ENCODE measurements at places on chromosomes 5 and 9.

GRCh38 chr5:150710165-150710564 is 9.3 kb upstream of the RBM22 start:
- DNase-seq: peak; percentile 13

DNA sequence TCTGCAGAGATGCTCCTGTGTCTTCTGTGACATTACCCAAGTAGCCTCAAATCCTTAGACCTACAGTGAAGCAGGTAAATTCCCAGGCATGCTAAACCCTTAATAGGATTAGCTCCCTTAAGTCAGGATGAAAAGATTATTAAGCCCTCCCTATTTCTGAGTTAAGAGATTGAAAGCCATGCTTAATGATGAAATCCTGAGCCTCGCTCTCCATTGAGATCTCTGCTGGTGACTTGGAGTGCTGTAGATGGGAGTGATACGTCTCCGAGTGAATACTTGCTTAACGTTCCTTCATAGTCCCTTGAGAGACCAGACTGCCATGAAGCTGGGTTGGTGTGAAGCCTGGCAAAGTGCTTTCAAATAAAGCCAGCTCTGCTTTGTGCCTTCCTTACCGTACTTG is 34.2 kb downstream of the AOPEP start:
- no peak for DNase-seq

- DNase-seq: no peak
Measured at GRCh38 chr5:77921094-77921768, 145.1 kb upstream of the TBCA start.

DNA sequence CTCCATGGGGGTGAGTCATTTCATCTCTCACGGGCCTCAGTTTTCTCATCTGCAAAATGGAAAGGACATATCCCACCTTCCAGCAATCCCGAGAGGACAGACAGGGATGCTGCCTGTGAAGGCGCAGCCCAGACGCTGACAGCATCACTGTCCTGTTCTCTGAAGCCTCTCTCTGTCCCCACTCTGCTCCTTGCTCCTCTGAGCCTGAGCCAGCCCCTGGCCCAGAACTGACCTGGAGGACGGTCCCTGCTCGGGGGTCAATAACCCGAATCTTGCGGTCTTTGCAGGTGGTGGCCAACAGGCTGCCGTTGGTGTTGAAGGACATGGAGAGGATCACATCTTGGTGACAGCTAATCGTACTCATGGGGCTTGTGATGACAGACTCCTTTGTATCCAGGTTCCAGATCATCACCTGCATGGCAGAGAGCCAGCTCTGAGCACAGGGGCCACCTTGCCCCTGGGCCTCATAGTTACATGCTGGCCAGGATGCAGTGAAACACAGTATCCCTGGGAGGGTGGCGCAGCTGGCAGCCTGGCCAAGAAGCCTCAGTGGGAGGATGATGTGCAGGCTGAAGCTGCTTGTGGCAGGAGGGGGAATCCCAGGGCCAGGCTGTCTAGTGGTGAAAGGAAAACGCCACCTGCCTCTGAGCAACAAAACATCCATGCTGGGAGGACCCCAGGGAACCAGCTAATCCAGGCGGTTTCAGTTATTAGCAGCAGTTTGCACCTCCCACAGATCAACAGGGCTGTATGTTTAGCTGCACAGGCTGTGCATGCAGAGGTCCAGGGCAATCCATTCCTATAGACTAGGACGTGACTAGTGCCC is 14.0 kb upstream of the TRIM14 start:
- no peak for DNase-seq

DNA sequence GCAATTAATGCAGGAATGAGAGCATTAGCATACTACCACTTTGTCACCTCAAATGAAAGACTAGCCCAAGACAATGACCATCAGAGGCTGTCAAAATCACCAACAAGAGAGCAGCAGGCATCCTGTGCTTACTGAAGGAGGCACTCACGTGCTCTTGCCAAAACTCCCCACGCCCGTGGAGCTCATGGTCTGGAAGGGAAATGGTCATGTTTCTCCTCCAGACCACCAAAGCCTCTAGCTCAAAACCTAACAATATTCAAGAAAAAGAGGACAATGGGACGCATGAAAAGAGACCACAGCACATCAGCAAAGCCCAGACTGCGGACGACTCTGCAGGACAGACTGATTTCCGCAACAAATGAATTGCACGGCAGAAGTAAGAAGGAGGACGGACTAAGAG is 12.8 kb downstream of the AKNA start:
- DNase-seq: no peak

- no peak for DNase-seq
Measured at GRCh38 chr5:68499987-68500386, 284.4 kb downstream of the PIK3R1 start.

GRCh38 chr9:133991214-133991921 is 756 bp downstream of the VAV2 start:
- DNase-seq: peak; percentile 47

DNA sequence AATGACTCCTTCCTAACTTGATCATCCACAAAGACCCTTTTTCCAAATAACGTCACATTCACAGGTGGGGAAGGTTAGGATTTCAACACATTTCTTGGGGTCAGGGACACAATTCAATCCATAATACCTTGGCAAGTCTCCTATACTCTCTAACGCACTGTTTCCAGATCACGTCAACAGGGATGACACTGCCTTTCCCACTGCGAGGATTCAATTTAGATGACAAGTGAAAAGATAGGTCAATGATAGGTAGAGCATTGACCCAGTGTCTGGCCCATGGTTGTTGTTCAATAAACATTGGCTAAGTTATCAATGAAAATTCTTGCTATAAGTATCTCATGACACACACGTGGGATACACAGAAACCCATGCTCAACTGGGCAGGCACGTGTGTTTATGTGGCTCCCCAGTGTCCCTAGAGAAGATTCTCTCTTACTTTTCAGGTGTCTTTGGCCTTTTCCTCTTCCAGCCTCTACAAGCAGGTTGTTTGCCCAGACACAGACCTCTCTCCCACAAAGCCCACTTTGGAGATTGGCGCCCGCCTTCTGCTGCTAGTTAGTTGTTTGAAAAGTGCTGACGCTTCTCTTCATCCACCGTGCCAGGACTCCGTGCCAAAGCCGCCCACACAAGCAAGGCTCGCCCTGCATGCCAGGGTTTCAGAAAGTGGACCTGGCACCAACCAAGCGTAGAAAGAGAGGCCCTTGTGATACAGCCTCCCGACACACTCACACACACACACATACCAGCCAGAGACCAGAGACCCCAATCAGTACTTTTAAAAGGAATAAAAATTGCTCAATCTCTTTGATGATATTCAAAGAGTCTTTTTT is 594.5 kb downstream of the BNC2 start:
- no peak for DNase-seq

DNA sequence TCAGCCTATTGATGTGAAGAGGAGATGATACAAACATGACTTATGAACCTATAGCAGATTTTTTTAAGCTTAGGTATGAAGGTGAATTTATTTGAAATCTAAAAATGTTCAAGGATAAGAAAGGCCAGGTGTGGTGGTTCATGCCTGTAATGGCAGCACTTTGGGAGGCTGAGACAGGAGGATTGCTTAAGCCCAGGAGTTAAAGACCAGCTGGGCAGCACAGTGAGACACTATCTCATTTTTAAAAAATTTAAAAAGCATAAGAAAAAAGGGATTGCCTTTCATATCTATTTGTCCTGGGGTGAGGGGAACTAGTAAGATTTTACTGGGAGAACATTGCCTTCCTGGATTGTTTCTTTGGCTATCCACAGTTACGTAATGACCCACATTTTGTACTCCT is 40.8 kb upstream of the SRP19 start:
- DNase-seq: no peak

- DNase-seq: peak; percentile 49
Measured at GRCh38 chr5:149667829-149668330, 62.2 kb upstream of the PPARGC1B start.

DNA sequence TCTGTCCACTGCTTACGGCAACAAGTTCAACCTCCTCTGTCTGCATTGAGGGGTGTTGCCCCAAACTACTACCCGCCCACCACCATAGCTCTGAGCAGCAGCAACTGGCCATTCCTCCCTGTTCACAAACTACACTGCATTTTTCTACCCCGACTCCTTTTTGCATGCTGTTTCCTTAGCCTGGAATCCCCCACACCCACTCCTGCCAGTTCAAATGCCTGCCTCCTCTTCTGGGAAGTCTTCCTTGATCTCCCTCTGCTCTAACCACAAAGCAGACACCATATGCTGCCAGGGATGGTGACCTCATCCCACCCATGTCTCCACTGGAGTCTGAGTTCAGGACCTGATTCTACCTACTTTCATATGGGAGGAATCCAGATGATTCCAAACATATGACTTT is 13.3 kb downstream of the ALDH1B1 start:
- peak; percentile 52 for DNase-seq

DNA sequence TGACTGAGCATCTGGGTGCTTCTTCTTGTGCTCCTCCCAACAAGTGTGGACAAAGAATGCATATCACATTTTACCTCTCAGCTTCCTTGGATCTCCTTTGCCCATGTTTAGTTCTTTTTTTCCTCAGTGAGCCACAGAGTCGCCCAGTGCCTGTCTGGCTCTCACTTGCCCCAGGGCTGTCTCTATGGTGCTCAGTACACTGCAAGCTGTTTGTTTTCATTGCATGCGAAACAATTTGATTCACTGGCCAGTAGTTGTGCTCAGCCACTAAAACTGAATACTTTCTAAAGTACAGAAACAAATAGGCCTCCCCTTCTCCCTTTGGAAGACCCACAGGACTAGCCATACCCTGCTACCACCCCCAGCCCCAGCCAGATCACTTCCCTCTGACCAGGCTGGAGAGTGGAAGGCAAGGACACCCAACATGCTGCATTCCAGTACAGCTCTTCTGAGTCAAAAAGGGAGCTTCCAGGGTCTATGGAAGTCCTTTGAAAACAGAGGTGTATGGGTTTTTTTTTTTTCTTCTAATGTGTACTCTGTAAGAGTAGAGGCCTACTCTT is 3.8 kb downstream of the LHFPL2 start:
- no peak for DNase-seq
